ENCODE measurements at places on chromosomes 6 and 20.

- H3K4me3 ChIP-seq, result no peak overlapping the region
- H3K27ac ChIP-seq, result no peak overlapping the region
- H3K27me3 ChIP-seq, result no peaks in the 10 kb centered on the region
- no peaks in the 10 kb centered on the region for H3K36me3 ChIP-seq
- DNase-seq, result no peak
These were observed 39.4 kb upstream of the SPDEF start for GRCh38 chr6:34595332-34596184.

GRCh38 chr20:63106108-63106764, 99.5 kb upstream of the BHLHE23 start:
- H3K27ac ChIP-seq, result no peak overlapping the region
- H3K27me3 ChIP-seq, result no peaks in the 10 kb centered on the region
- no peak for DNase-seq
- H3K4me1 ChIP-seq, result peaks cover 3% of the 10 kb centered on the region

GRCh38 chr6:158311193-158311592, 1.1 kb upstream of the TULP4 start:
- DNase-seq, result no peak
- H3K27ac ChIP-seq, result no peak overlapping the region
- H3K4me3 ChIP-seq, result no peak overlapping the region
- H3K27me3 ChIP-seq, result no peaks in the 10 kb centered on the region
- no peaks in the 10 kb centered on the region for H3K4me1 ChIP-seq
- H3K36me3 ChIP-seq, result peaks cover 3% of the 10 kb centered on the region

DNA sequence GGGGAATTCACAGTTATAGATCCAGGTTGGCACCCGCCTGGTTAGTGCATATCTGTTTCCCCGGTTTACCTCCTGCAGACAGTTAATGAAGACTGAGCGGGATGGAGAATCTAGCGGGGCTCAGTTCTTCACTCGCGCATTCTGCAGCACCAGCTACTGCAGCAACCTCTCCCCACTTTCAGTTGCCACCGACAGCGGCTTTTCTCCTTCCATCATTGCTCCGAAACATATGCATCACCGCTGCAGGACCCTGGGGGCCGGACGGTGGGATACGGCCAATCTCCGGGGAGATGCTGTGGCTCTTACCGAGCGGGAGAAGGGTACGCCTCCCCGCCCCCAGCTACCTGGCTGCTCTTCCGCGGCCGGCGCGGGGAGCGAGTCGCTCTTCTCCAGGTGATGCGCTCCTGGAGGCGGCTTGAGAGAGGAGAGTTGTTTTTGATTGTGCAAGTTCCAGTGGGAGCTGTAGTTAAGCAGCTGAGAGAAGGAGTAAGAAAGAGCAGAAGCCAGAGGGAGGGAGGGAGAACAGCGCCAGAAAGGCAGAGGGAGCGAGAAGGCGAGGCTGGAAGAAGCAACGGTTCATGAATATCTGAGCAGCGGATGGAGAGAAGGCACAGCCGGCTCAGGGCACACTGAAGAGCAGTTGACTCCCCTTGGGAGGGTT, at the start of gene SGK1:
SGK1 (minus strand) TSS at position 642 of the 661 bp plus-strand sequence. CDS start 652 bp downstream, outside the sequence.
- H3K27me3 ChIP-seq, result no peaks in the 10 kb centered on the region
- H3K36me3 ChIP-seq, result no peaks in the 10 kb centered on the region
- no peaks in the 10 kb centered on the region for H3K4me1 ChIP-seq
- no peak for DNase-seq
- H3K4me3 ChIP-seq, result peak within 1 kb of the TSS; percentile 66
- no peak within 1 kb of the TSS for H3K27ac ChIP-seq

GRCh38 chr6:159830501-159831372, 30.7 kb downstream of the PNLDC1 start:
- no peak for DNase-seq
- no peaks in the 10 kb centered on the region for H3K4me1 ChIP-seq
- H3K4me3 ChIP-seq, result no peak overlapping the region
- H3K27ac ChIP-seq, result no peak overlapping the region

- H3K4me1 ChIP-seq, result no peaks in the 10 kb centered on the region
- no peak for DNase-seq
- no peaks in the 10 kb centered on the region for H3K36me3 ChIP-seq
- H3K4me3 ChIP-seq, result no peak overlapping the region
These were observed 93.2 kb upstream of the MAN1A1 start for GRCh38 chr6:119442776-119443184.

DNA sequence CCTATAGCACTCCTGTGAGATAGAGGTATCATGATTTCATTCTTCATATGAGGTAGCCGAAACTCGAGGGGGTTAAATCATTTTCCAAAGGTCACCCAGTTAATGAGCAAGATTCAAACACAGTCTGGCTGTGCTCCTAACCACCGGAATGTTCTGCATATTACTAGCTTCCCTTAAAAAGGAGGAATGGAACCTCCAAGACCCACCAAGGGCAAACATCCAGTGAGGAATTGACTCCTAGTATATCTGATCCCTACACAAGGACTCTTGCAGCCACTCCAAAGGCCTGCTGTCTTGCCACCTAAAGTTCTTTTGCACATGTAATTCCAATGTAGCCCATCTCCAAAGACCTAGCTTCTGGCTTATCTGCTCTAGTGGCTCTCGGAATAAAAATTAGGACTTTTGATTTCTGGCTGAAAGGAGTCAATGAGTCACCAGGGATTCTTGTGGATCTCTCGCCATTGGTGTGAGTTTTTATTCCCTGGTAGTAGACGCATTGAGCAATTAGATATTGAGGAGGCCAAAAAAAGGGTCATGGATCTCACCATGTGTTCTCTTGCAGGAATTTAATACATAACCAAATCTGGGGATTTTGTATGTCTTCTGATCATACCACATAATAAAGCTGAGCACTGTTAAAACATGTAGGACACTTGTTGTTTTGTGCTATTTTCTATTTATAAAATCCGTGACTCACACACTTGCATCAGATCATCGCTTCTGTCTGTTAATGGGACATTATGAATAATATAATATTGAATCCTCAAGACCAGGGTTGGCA, 9.1 kb downstream of the BCAS1 start:
- H3K27ac ChIP-seq, result no peak overlapping the region
- H3K27me3 ChIP-seq, result no peaks in the 10 kb centered on the region
- no peak overlapping the region for H3K4me3 ChIP-seq

DNA sequence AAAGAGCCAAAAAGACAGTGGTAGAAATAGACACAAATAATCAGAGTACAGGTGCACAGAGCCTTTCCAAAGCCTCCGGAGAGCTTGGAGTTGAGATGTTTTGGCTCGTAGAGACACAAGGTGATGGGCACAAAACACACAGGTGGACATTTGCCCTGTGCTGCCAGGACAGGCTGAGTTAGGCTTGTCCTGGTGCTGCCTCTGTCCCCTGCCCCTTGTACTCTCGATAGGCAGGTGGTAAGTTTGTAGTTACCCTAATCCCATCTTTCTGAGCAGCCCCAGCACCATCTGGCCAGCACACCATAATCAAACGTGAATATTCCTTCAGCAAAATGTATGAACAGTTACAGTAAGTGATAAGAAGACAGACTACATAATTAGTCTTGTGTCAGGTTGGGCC, 95.5 kb downstream of the FOXC1 start:
- no peak overlapping the region for H3K4me3 ChIP-seq
- no peak for DNase-seq

- no peak for DNase-seq
- H3K4me1 ChIP-seq, result no peaks in the 10 kb centered on the region
- H3K27ac ChIP-seq, result no peak overlapping the region
- no peaks in the 10 kb centered on the region for H3K27me3 ChIP-seq
These were observed 40.4 kb downstream of the ESF1 start for GRCh38 chr20:13744352-13744751.

GRCh38 chr6:26607434-26608230, 10.9 kb downstream of the ABT1 start:
- DNase-seq, result no peak
- H3K36me3 ChIP-seq, result no peaks in the 10 kb centered on the region
- no peak overlapping the region for H3K27ac ChIP-seq
- H3K4me3 ChIP-seq, result peak overlapping the region; percentile 23

- no peaks in the 10 kb centered on the region for H3K4me1 ChIP-seq
- no peaks in the 10 kb centered on the region for H3K27me3 ChIP-seq
- H3K36me3 ChIP-seq, result no peaks in the 10 kb centered on the region
- H3K27ac ChIP-seq, result no peak overlapping the region
These were observed 13.4 kb downstream of the RFPL4B start for GRCh38 chr6:112360498-112360897.

DNA sequence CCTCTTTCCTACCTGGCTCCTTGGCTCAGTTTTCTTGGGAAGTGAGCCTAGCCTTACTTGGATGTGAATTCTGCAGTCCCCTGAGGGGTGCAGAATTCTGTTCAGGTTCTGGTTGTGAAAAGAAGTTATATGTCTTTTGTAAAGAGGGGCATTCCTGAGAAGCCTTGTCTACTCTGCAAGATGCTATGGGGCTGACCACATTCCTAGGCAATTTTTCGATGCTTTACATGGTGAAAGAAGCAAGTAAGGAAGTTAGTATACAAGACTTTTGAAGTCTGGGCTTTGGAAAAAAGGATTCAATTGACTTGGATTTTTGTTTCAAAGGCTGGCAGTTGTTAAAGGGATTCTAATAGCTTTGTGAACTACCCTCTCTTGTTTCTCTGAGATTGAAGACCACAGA, 167.9 kb upstream of the STMND1 start:
- no peaks in the 10 kb centered on the region for H3K4me1 ChIP-seq
- no peak overlapping the region for H3K4me3 ChIP-seq
- H3K27ac ChIP-seq, result no peak overlapping the region

GRCh38 chr6:18087396-18088165, 34.9 kb downstream of the NHLRC1 start:
- H3K4me3 ChIP-seq, result no peak overlapping the region
- no peaks in the 10 kb centered on the region for H3K4me1 ChIP-seq
- no peak overlapping the region for H3K27ac ChIP-seq
- H3K27me3 ChIP-seq, result no peaks in the 10 kb centered on the region
- no peaks in the 10 kb centered on the region for H3K36me3 ChIP-seq

GRCh38 chr6:107361753-107362604, 97.4 kb downstream of the PDSS2 start:
- no peaks in the 10 kb centered on the region for H3K4me1 ChIP-seq
- no peak overlapping the region for H3K4me3 ChIP-seq
- H3K36me3 ChIP-seq, result peaks cover 9% of the 10 kb centered on the region
- H3K27ac ChIP-seq, result no peak overlapping the region
- DNase-seq, result no peak

DNA sequence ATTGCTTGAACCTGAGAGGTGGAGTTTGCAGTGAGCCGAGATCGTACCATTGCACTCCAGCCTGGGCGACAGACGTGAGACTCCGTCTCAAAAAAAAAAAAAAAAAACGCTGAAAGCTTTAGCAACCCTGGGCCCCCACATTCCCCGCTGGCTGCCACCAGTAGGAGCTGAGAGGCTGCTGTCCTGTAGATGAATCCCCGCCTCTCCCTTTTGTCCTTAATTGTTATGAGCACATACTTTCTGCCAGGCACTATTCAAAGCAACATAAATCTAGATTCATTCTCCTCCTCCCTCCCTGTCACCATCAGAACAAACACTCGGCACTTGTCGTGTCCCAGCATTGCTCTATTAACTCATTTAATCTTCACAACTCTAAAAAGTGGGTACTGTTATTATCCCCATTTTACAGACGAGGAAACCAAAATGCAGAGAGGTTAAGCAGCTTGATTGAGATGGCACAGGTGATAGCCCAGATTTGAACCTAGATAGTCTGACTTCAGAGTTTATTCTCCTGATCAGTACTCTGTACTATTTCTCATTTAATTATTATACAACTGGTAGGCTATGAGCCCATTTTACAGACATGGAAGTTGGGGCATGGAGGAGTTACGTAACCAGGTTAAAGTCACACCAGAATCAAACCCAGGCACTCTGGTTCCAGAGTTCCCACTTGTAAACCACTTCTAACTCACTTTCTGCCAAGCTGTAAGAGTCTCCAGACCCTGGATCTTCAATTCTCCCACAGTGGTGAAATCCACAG, 97.4 kb downstream of the EYA2 start:
- H3K4me1 ChIP-seq, result no peaks in the 10 kb centered on the region
- no peak overlapping the region for H3K27ac ChIP-seq
- no peaks in the 10 kb centered on the region for H3K27me3 ChIP-seq
- no peak overlapping the region for H3K4me3 ChIP-seq

DNA sequence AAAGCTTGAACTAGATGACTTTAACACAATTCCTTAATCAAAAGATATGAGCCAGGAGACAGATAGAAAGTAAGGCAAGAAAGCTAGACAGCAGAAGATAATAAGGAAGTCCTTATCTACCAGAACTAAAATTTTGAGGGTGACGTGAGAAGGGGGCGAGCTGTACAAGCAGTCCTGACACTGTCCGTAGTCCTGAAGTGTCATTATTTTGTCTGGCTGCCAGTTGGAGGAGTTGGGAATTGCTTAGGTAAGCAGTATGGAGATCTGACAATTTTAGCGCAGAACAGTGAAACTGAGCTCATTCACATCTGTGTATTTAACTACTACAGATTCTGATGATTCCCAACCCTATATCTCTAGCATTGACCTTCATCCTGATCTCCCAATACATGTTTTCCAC, 25.8 kb upstream of the CEP85L start:
- no peak overlapping the region for H3K27ac ChIP-seq
- no peaks in the 10 kb centered on the region for H3K27me3 ChIP-seq
- no peaks in the 10 kb centered on the region for H3K36me3 ChIP-seq
- H3K4me3 ChIP-seq, result no peak overlapping the region
- peaks cover 6% of the 10 kb centered on the region for H3K4me1 ChIP-seq
- DNase-seq, result no peak

GRCh38 chr6:4363656-4364055, 228.3 kb upstream of the ECI2 start:
- no peaks in the 10 kb centered on the region for H3K27me3 ChIP-seq
- H3K27ac ChIP-seq, result no peak overlapping the region
- no peak for DNase-seq
- no peak overlapping the region for H3K4me3 ChIP-seq

DNA sequence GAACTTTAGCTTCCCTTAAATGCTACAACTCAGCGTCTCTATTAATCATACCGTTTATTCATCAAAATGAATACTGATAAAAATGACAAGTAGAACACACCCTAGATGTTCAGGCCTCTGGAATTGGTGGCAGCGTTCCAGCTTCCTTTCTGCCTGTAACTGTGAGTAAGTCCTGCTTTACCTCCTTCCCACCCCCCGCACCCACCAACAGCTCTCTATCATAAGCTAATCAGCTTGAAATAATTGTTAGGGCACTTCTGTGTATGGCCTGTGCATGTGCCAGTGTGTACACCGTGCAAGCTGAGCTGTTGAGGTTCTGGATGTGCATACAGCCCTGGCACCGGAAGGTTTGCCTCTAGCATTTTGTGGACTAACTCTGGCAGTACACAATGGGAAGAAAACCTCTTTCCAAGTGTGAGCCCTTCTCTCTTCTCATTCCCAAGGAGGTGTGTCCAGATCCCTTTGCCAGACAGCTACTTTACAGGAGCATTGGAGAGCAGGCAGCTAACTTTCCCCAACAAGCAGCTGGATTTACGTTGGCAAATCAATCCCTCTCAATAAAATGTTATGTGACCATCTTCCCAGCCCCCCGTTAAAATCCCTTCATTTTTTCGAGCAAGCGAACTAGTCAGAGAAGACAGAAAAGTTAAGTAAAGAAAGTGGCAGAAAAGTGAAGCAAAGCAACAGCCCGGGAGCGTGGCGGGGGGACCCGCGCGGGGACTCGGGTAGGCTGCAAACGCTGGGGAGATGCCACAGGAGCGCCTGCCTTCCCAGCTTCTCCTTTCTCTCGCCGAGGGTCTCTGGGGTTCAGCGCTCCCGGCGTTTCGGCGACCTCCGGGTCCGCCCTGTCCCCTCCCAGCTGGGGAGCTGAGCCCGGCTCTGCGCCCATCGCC, 803 bp upstream of the ADGRG6 start:
- peak overlapping the region; percentile 54 for H3K4me3 ChIP-seq
- H3K36me3 ChIP-seq, result no peaks in the 10 kb centered on the region
- DNase-seq, result no peak
- H3K4me1 ChIP-seq, result peaks cover 3% of the 10 kb centered on the region
- H3K27ac ChIP-seq, result no peak overlapping the region
- H3K27me3 ChIP-seq, result peaks cover 3% of the 10 kb centered on the region

GRCh38 chr6:170347091-170347490, 40.5 kb downstream of the FAM120B start:
- no peaks in the 10 kb centered on the region for H3K4me1 ChIP-seq
- no peak overlapping the region for H3K4me3 ChIP-seq
- H3K36me3 ChIP-seq, result peaks cover 49% of the 10 kb centered on the region
- no peak for DNase-seq
- no peaks in the 10 kb centered on the region for H3K27me3 ChIP-seq

Measured in effector memory CD4-positive, alpha-beta T cell (primary cell).